Osteoblast (primary cell): ENCODE measurements at places on chromosomes 12 and 14. TPM values are rescaled to one million over a fixed set of nuclear protein-coding genes. Genes with fewer than 3 reads are reported as not detected.
A peak's percentile ranks its signal among the peaks of the same experiment; 100 is the strongest.

DNA sequence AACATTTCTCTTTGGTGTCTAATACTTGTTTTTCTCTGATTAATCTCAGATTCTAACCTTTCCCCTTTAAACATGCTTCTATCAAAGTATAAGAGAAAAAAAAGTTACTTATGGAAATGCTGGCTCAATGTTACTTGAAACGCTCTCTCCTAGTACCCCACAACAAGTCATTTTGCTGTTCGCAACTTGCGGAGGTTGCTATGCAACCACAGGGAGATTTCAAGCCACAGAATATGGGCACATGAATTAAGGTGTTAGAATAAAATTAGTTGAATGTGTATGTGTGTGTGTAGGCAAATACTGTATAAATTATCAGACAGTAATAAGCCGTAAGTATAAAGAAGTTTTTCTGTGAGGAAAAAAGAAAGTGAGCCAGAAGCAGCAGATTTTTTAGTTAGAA, 80.6 kb downstream of the CCDC59 start:
- no peaks in the 10 kb centered on the region for H3K27me3 ChIP-seq
- H3K36me3 ChIP-seq: no peaks in the 10 kb centered on the region
- H3K4me3 ChIP-seq: no peak overlapping the region
- H3K27ac ChIP-seq: no peak overlapping the region
- DNase-seq: no peak

- no peak overlapping the region for H3K4me3 ChIP-seq
- no peak overlapping the region for H3K27ac ChIP-seq
- H3K36me3 ChIP-seq: no peaks in the 10 kb centered on the region
Measured at GRCh38 chr12:26651566-26652188, 181.3 kb downstream of the ITPR2 start.

GRCh38 chr14:79356040-79356439, 855.3 kb downstream of the DIO2 start:
- DNase-seq: no peak
- no peak overlapping the region for H3K27ac ChIP-seq
- H3K4me1 ChIP-seq: no peaks in the 10 kb centered on the region
- no peaks in the 10 kb centered on the region for H3K36me3 ChIP-seq
- no peak overlapping the region for H3K4me3 ChIP-seq
- no peaks in the 10 kb centered on the region for H3K27me3 ChIP-seq

GRCh38 chr12:63989301-63989845, 144.9 kb downstream of the SRGAP1 start:
- no peak overlapping the region for H3K4me3 ChIP-seq
- H3K36me3 ChIP-seq: peaks cover 8% of the 10 kb centered on the region
- peak overlapping the region; percentile 25 for H3K27ac ChIP-seq
- H3K4me1 ChIP-seq: peaks cover 17% of the 10 kb centered on the region
- DNase-seq: peak; percentile 31
- no peaks in the 10 kb centered on the region for H3K27me3 ChIP-seq

DNA sequence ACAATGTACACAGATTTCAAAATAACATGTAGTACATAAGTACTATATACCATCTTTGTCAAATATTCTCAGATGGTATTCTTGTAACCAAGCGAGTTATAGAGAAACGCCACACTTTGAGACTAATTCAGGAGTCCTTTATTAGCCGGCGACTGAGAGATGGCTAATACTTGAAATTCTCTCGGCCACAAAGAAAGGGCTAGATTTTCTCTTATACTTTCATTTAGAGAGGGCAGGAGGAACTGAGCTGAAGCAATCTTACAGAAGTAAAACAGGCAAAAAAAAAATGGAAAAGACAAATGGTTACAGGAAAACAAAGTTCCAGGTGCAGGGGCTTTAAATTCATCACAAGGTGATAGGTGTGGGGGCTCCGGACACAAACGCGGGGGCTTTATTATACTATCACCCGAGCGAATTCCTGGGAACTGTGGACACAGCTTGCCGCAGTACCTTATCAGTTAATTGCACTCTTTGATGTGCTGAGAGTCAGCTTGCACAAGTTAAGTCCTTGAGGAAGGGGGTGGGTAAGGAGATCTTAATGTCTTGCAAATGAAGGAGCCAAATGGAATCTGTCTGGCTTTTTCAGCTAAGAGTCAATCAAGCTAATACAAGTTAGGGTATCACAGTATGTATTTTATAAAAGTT, 382.3 kb downstream of the KCNH5 start:
- H3K4me3 ChIP-seq: no peak overlapping the region
- no peak overlapping the region for H3K27ac ChIP-seq
- H3K4me1 ChIP-seq: no peaks in the 10 kb centered on the region
- H3K36me3 ChIP-seq: no peaks in the 10 kb centered on the region

DNA sequence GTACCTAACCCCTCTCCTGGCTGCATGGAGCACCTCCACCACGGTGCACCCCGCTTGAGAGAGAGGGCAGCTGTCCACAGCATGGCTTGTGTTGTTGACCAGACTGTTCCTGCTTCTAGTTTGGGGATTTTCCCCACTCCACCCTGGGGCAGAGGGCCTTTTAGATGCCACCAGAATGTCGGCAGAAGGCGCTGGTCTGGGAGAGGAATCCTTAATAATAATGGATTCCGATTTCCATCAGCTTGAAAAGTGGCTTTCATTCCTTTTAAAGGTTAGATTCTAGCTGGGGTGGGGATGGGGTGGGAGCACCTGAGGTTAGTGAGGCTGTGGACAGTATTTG, 1.8 kb downstream of the ESRRB start:
- H3K27ac ChIP-seq: no peak overlapping the region
- no peaks in the 10 kb centered on the region for H3K36me3 ChIP-seq

Gene A2M
- 2.2 and 2.9 TPM in 2 replicates for total RNA-seq

DNA sequence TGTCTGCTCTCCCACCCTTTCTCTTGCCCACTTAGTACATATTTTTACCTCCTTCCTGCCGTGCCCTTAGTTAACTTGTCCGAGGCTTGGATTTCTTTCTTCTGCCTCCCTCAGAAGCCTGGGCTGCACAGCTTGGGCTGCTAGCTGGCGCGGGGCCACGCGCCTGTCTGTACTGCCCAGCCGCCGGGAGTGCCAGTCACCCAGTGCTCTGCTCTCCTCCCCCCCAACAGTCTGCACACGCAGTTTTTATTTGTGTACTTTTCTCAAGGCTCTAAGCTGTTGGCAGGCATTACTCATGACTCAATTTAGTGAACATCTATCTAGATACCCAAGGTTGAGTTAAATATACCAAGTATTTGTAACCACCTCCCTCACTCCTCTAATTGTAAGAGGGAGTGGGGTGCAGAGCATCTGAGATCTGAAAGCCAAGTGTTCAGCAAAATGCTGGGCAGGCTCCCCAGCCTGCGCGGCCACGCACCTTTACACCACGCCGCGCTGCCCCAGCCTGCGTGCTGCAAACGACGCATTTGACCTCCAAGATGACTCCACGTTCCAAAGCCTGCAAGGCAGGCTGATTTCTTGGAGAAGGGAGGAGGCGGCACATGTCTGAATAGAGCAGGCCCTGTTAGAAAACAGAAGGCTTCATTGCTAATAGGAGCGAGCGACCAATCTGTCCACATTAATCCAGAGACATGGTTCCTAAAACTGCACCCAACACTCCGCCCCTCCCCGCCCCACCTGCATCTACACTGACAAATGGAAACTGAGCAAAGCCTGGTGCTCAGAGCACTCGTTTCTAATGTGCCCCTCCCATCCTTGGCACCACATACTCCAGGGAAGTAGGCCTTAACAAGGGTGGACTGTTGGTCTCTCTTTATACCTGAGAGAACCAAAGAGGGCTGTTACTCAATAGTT, 18.2 kb upstream of the CACNA2D4 start:
- H3K27ac ChIP-seq: no peak overlapping the region
- DNase-seq: peak; percentile 98
- H3K27me3 ChIP-seq: peaks cover 8% of the 10 kb centered on the region
- peaks cover 12% of the 10 kb centered on the region for H3K36me3 ChIP-seq
- peak overlapping the region; percentile 41 for H3K4me3 ChIP-seq

Gene HRK
- total RNA-seq: under 0.01 and 0.59 TPM in 2 replicates

DNA sequence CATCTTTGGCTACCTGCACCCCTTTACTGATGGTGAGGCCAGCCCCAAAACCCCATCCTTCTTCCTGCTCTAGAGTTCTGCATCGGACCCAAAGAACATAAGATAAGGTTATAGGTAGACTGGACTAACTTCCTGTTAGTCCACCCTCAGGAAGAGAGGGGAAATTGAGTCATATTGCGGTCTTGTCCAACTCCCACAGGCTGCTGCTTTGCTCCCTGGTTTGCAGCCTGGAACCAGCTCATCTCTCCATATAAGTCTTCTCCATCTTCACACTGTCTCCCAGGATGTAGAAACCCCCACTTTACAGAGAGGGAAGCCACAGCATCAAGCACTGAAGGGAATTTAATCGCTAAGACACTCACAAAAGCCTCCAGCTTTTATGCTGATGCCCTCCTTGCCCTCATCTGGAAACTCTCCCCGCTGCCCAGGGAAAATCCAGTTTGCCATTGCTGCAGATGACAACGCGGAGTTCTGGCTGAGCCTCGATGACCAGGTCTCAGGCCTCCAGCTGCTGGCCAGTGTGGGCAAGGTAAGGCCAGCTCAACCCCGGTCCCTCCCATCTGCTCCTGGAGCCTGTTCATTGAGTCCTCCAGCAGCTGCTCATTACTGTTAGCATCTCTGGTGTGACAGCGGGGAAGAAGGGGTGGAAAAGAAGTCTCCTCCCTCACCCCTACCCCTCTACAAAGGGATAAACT, 85.3 kb downstream of the B4GALNT3 start:
- H3K36me3 ChIP-seq: no peaks in the 10 kb centered on the region
- DNase-seq: peak; percentile 67
- peaks cover 14% of the 10 kb centered on the region for H3K27me3 ChIP-seq
- H3K4me1 ChIP-seq: no peaks in the 10 kb centered on the region
- no peak overlapping the region for H3K27ac ChIP-seq

DNA sequence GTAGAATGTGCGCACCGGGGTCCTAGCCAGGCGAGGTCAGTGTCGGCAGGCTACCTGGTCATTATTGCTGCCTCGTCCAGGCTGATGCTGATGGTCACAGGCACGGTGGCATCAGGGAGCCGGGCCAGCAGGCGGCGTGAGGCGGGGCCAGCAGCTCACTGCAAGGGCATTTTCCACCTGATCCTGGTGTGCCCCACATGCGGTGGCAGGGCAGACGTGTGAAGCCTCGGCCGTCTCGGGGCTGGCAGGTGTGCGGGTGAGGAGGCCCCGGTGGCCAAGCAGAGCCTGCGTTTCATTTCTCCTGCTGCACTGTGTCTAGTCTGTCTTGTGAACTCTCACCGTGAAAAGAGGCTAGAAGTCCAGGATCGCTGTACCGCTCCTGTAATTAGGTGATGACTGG, 12.0 kb upstream of the AMN start:
- DNase-seq: peak; percentile 62
- peaks cover 5% of the 10 kb centered on the region for H3K36me3 ChIP-seq
- no peak overlapping the region for H3K27ac ChIP-seq
- H3K4me1 ChIP-seq: no peaks in the 10 kb centered on the region

- no peak overlapping the region for H3K27ac ChIP-seq
- H3K4me1 ChIP-seq: no peaks in the 10 kb centered on the region
- H3K4me3 ChIP-seq: no peak overlapping the region
- DNase-seq: no peak
- H3K27me3 ChIP-seq: no peaks in the 10 kb centered on the region
Measured at GRCh38 chr12:92640691-92641090, 62.1 kb upstream of the PLEKHG7 start.

- DNase-seq: peak; percentile 93
- H3K36me3 ChIP-seq: peaks cover 15% of the 10 kb centered on the region
- H3K4me3 ChIP-seq: no peak overlapping the region
- no peak overlapping the region for H3K27ac ChIP-seq
Measured at GRCh38 chr14:22882529-22883172, 371 bp upstream of the REM2 start.

GRCh38 chr12:103441437-103442181, 54.2 kb downstream of the C12orf42 start:
- no peak overlapping the region for H3K27ac ChIP-seq
- no peak for DNase-seq
- no peaks in the 10 kb centered on the region for H3K36me3 ChIP-seq
- H3K4me3 ChIP-seq: no peak overlapping the region
- H3K27me3 ChIP-seq: no peaks in the 10 kb centered on the region

- H3K27me3 ChIP-seq: no peaks in the 10 kb centered on the region
- H3K27ac ChIP-seq: no peak overlapping the region
- H3K4me3 ChIP-seq: no peak overlapping the region
Measured at GRCh38 chr14:51333901-51334521, 94.0 kb downstream of the TMX1 start.

GRCh38 chr12:121620333-121620891, 5.9 kb upstream of the ORAI1 start:
- DNase-seq: no peak
- H3K27me3 ChIP-seq: no peaks in the 10 kb centered on the region
- H3K4me3 ChIP-seq: no peak overlapping the region
- H3K4me1 ChIP-seq: peaks cover 9% of the 10 kb centered on the region
- no peak overlapping the region for H3K27ac ChIP-seq

DNA sequence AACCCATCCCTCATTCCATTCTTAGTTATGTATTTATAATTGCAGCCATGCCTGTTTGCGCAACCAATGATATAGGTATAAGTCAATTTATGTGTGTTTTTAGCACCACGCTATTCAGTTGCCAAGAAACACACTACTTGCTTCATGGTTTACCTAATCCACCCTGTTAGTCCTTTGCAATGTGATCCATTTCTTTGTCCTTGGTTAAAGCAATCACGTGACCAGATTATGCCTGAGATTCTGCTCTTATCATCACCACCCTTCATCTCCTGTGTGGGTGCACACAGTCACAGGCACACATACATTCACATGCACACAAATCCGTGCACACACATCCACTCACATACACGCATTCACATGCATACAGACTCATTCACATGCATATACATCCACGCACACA, 52.3 kb upstream of the KCNA5 start:
- no peaks in the 10 kb centered on the region for H3K36me3 ChIP-seq
- H3K4me1 ChIP-seq: no peaks in the 10 kb centered on the region
- no peak overlapping the region for H3K4me3 ChIP-seq
- no peak overlapping the region for H3K27ac ChIP-seq
- no peaks in the 10 kb centered on the region for H3K27me3 ChIP-seq

Gene PIWIL1
- total RNA-seq: not detected in 2 replicates

DNA sequence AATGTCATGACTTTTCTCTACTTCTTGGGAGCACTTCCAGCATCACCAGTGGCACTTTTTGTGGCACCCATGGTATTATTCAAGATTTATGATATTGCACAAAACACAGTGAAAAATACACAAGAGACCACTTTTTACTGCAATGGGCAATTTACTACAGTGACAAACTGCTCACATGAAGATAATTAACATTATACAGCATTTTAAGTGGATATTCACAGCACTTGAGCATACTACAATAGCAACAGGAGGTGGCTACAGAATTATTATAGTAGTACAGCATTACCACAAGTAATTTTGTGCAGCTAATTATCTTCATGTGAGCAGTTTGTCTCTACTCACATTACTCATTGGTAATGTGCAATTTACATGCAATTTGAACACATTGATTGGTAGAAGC, 18.3 kb downstream of the IL26 start:
- no peak overlapping the region for H3K27ac ChIP-seq
- DNase-seq: no peak
- no peaks in the 10 kb centered on the region for H3K36me3 ChIP-seq
- peaks cover 52% of the 10 kb centered on the region for H3K27me3 ChIP-seq
- no peaks in the 10 kb centered on the region for H3K4me1 ChIP-seq

Gene HOXC11
- 1.1 and 1.5 TPM in 2 replicates for total RNA-seq

GRCh38 chr12:10369557-10370415, 20.1 kb downstream of the KLRK1 start:
- peaks cover 23% of the 10 kb centered on the region for H3K4me1 ChIP-seq
- H3K4me3 ChIP-seq: no peak overlapping the region
- no peaks in the 10 kb centered on the region for H3K36me3 ChIP-seq
- no peak for DNase-seq

Gene NUMB
- 52.5 and 55.7 TPM in 2 replicates for total RNA-seq

Gene SOAT2
- not detected in 2 replicates for total RNA-seq

- no peaks in the 10 kb centered on the region for H3K27me3 ChIP-seq
- no peaks in the 10 kb centered on the region for H3K4me1 ChIP-seq
- no peak overlapping the region for H3K27ac ChIP-seq
- peak; percentile 70 for DNase-seq
Measured at GRCh38 chr12:34400986-34401658, 378.8 kb downstream of the ALG10 start.
